Endothelial cell of coronary artery (primary cell): ENCODE measurements at places on chromosomes 1 and 21. TPM values are rescaled to one million over a fixed set of nuclear protein-coding genes. Genes with fewer than 3 reads are reported as not detected.

The TRIM17 gene
- total RNA-seq = not detected in 2 replicates

The LAX1 gene
- 0.09 TPM in 1 of 2 replicates, not detected in the other for total RNA-seq

The CD84 gene
- not detected in 2 replicates for total RNA-seq

The SGIP1 gene
- 4.8 and 19.7 TPM in 2 replicates for total RNA-seq

The CC2D1B gene
- 17.9 and 22.8 TPM in 2 replicates for total RNA-seq
